ENCODE measurements at places on chromosomes 2 and 18.

GRCh38 chr2:204363513-204363912, 181.8 kb upstream of the PARD3B start:
- H3K36me3 ChIP-seq = no peaks in the 10 kb centered on the region
- no peaks in the 10 kb centered on the region for H3K27me3 ChIP-seq
- no peak overlapping the region for H3K27ac ChIP-seq
- H3K4me1 ChIP-seq = no peaks in the 10 kb centered on the region
- no peak overlapping the region for H3K4me3 ChIP-seq

DNA sequence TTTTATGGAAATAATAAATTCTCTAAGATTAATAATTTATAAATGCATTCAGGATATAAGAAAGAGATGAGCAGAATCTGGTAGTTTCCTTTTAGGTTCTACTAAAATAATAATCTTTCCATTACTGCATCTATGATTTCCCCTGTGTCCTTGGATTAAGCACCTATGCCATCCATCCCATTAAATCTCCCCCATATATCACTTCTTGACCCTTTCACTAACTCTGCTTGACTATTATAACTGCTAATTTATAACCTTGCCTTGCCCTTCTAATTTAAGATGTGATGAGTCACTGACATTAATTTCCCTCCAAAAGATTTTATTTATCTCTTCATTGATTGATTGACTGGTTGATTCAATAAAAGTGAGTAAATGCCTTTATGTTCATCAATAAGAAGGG, 348.3 kb upstream of the LRATD1 start:
- no peaks in the 10 kb centered on the region for H3K4me1 ChIP-seq
- no peaks in the 10 kb centered on the region for H3K27me3 ChIP-seq
- H3K27ac ChIP-seq = no peak overlapping the region
- no peak for DNase-seq
- no peak overlapping the region for H3K4me3 ChIP-seq

DNA sequence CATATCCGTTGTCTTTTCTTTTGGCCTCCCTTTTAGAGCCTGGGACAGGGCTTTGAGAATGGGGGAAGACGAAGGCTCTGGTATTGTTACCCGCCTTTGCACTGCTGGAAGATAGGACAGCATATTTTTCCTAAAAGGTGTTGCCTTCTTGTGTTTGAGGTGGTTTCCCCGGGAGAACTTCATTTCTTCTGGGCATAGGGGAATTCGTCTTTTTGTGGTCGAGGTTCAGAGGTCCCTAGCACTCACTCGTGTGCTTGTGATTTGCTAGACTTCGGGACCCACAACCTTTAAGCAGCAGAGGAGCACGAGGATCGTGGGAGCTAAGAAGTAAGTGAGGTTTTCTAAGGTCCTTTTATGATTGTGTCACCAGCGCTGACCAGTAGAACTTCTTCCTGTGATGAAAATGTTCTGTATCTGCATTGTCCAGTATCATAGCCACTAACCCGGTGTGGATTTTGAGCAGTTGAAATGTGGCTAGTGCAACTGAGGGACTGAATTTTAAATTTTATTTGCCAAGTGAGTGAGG, 611 bp downstream of the ZNF512 start:
- no peaks in the 10 kb centered on the region for H3K4me1 ChIP-seq
- peak; percentile 15 for DNase-seq
- H3K4me3 ChIP-seq = peak overlapping the region; percentile 68
- no peaks in the 10 kb centered on the region for H3K36me3 ChIP-seq

DNA sequence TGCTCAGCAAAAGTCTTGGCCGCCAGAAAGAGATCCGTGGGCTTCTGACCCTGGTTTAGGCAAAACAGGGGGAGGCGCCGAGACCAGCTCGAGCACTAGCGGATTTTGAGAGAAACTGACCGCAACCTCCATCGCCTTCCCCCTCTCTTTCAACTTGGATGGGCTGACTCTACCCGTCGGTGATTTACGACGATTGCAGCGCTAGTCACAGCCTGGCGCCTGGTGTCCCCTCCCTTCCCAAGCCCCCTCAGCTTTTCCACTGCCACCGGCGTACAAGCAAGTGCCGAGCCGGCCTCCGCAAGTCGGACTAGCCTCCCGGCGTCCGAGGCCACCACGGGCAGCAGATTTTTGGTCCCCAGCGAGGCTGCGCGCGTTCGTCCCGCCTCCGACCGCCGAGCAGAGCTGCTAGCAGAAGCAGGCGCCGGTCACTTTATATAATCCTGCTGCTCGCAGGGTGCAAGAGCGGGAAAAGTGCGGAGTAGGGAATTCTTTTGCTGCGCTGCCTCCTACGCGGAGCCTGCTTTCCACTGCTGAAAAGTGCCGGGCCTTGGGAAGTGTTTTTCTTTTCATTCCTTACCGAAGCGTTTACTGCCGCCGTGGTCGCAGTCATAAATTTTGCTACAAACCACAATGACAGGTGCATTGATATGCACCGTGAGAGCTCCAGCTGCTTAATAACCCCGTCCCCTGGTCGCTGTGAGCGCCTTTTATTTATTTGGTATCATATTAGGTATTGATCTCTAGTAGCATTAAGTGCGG, 7.7 kb downstream of the HOXD3 start:
- H3K27ac ChIP-seq = no peak overlapping the region
- no peaks in the 10 kb centered on the region for H3K36me3 ChIP-seq
- peaks cover 98% of the 10 kb centered on the region for H3K27me3 ChIP-seq
- DNase-seq = peak; percentile 14

DNA sequence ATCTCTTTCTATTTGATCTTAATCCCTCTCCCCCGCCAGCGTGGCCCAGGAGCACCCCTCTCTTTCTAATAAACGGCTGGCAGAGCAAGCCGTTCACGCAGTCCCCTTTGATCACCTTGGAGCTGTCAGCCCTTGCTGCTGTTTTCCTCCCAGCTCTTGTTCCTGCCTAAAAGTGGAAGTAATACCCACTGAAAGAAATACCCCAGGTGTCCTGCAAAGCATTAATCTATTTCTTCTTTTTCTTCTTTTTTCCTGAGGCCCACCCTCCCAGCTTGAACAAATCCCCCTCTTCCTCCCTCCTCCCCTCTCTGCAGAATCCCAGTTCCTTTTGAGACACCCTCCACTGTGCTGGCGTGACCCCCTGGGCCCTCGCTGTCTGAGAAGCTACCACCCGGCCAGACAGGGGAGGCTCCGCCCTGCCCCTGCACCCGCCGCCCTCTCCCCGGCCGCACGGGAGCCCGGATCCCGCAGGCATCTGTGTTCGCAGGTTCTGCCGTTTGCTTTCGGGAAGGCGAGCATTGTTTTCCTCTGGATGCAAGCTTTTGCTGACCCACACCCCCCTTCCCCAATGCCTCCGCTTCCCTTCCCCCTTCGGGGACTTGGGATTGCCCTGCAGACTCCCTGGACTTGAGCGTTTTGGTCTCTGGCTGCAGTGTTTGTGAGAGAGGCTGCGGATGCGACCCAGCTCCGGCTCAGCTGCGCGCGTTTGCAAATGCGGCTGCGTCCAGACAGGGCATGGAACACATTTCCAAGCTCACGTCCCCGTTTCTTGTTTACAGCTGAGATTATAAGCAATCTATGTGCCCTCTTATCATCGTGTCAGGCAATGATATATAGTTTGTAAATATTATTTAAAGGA, 631.5 kb downstream of the NYAP2 start:
- peaks cover 10% of the 10 kb centered on the region for H3K4me1 ChIP-seq
- H3K36me3 ChIP-seq = no peaks in the 10 kb centered on the region
- H3K4me3 ChIP-seq = peak overlapping the region; percentile 39
- DNase-seq = peak; percentile 96
- no peaks in the 10 kb centered on the region for H3K27me3 ChIP-seq

- H3K4me1 ChIP-seq = peaks cover 2% of the 10 kb centered on the region
- no peak overlapping the region for H3K4me3 ChIP-seq
- no peak overlapping the region for H3K27ac ChIP-seq
- DNase-seq = peak; percentile 90
- H3K36me3 ChIP-seq = no peaks in the 10 kb centered on the region
Measured at GRCh38 chr2:201580486-201580885, 62.8 kb downstream of the TMEM237 start.

DNA sequence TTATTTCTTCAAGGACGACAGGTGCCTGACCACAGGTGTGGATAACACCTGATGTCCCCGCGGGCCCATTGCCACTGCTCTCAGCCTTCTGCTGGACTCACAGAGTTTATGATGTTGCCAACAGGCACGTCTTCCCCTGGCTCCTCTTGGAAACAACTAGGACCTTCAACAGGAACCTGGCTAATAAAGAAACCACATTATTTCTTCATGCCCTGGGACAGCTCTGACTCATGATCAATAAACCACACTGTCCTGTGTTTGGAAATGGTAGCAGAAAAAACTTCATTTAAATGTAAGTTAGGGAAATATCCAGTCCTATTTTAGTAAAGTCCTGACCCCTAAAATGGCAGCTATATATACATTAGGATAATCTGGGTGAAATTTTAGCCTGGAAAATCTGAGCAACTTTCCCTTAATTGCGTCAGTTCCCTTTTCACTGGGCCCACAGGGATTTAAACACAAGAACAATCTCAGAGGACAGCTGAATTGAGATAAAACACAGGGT, 158.9 kb downstream of the VAPA start:
- H3K27me3 ChIP-seq = no peaks in the 10 kb centered on the region
- DNase-seq = no peak
- H3K27ac ChIP-seq = no peak overlapping the region
- no peak overlapping the region for H3K4me3 ChIP-seq

GRCh38 chr2:134863446-134863845, 25.0 kb downstream of the ACMSD start:
- no peaks in the 10 kb centered on the region for H3K36me3 ChIP-seq
- DNase-seq = no peak
- no peaks in the 10 kb centered on the region for H3K27me3 ChIP-seq
- no peak overlapping the region for H3K4me3 ChIP-seq
- no peak overlapping the region for H3K27ac ChIP-seq
- H3K4me1 ChIP-seq = no peaks in the 10 kb centered on the region

GRCh38 chr18:59056706-59057492, 82.8 kb upstream of the SEC11C start:
- peak; percentile 80 for DNase-seq
- no peaks in the 10 kb centered on the region for H3K4me1 ChIP-seq
- H3K27ac ChIP-seq = no peak overlapping the region

DNA sequence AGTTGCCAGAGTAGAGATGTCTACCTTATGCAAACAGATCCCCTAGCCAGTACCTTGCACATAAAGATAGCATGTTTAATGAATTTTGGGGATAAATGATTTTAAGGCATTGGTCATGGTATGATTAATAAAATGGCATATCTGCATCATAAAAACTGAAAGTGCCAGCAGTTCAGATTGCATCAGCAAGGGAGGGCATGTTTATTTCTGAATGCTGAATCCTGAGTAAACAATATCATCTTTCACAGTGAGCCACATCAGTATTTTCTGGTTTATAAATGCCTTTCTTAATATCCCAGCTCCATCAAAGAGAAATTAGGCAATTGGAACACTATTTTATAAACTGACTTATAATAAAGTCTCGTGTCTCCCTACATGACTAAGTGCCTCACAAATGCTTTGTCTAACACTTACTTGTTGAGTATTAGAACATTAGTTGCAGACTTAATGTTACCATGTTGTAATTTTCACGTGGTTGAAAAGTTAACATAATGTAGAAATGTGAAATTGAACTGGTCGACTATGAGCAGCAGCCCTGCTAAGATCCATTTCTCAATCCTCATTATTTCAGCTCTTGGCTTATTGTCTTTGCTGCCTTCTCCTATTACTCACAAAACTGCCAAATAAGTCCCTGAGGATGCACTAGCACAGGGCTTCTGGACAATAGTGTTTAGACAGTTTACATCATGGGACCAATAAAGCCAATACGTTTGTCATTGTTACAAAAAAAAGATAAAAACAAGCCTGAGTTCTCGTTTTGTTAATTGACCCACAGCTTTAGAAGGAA, 48.0 kb downstream of the LANCL1 start:
- no peak for DNase-seq
- no peaks in the 10 kb centered on the region for H3K4me1 ChIP-seq
- H3K27me3 ChIP-seq = no peaks in the 10 kb centered on the region
- no peak overlapping the region for H3K4me3 ChIP-seq

DNA sequence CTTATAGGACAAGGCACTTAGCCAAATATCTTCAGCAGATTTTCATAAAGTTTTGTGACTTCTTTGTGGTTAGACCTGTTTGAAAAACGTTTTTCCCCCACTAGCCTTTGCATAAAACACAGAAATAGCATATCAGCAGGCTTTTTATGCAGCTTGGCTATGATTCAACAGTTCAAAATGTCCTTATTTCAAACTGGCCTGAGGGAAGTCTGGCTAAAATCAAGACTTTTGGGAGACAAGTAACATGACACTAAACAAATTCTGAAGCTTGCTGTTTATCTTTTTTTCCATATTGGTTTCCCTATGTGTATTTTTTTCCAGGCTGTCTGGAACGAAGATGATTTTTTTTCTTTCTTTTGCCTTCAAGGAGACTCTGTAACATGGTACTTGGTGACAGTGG, 95.1 kb upstream of the L3MBTL4 start:
- H3K4me1 ChIP-seq = peaks cover 10% of the 10 kb centered on the region
- H3K4me3 ChIP-seq = no peak overlapping the region
- H3K36me3 ChIP-seq = no peaks in the 10 kb centered on the region
- H3K27me3 ChIP-seq = no peaks in the 10 kb centered on the region
- no peak for DNase-seq
- no peak overlapping the region for H3K27ac ChIP-seq

- H3K4me1 ChIP-seq = no peaks in the 10 kb centered on the region
- no peak for DNase-seq
- H3K36me3 ChIP-seq = no peaks in the 10 kb centered on the region
- H3K4me3 ChIP-seq = no peak overlapping the region
- H3K27ac ChIP-seq = peak overlapping the region; percentile 38
Measured at GRCh38 chr2:71880846-71881610, 266.6 kb downstream of the CYP26B1 start.

DNA sequence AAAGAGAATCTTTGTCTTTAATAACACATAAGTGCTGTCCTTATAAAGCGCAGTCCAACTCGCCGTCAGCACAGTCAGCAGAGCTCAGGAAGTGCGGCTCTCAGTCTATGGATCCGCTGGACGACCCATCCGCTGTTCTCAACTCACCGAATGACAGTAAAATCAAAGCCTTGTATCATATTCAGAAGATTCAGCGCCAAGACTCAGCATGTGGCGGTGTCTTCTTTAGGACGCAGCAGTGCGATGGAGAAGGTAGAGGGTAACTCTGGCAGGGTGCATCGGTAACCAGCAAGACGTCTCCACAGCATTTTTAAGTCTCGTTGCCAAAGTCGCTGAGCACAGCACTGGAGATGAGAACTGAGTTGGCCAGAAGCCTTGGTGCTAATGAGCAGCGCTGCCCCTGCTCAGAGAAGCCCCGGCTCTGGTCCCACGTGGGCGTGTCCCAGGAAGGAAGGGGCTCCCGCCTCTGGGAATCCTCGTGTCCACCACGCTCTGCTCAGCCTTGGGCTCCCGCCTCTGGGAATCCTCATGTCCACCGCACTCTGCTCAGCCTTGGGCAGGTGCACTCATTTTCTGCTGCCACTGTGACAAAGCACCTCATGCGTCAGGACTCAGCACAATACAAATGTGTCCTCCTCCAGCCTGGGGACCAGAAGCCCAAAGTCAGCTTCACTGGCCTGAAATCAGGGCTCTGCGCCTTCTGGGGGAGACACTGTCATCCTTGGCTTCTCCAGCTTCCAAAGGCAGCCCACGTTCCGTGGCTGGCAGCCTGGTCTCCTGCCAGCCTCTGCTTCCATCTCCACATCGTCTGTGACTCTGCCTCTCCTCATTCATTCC, 238.0 kb upstream of the SALL3 start:
- H3K27ac ChIP-seq = no peak overlapping the region
- H3K27me3 ChIP-seq = no peaks in the 10 kb centered on the region

- no peaks in the 10 kb centered on the region for H3K27me3 ChIP-seq
- peak overlapping the region; percentile 69 for H3K27ac ChIP-seq
- H3K36me3 ChIP-seq = no peaks in the 10 kb centered on the region
- no peak overlapping the region for H3K4me3 ChIP-seq
Measured at GRCh38 chr2:20425371-20425881, 21.4 kb upstream of the RHOB start.

- H3K4me3 ChIP-seq = no peak overlapping the region
- H3K27ac ChIP-seq = no peak overlapping the region
- H3K27me3 ChIP-seq = no peaks in the 10 kb centered on the region
Measured at GRCh38 chr2:136055929-136056688, 61.8 kb downstream of the CXCR4 start.

Measured in lung (tissue), 17 donors.